Placental epithelial cell (primary cell): ENCODE measurements at places on chromosomes 4 and X. TPM values are rescaled to one million over a fixed set of nuclear protein-coding genes. Genes with fewer than 3 reads are reported as not detected.

AMBN gene
- total RNA-seq, result not detected in 2 replicates

GABRG1 gene
- total RNA-seq, result not detected in 2 replicates

CT83 gene
- total RNA-seq, result not detected in 2 replicates

SLC16A2 gene
- 5.5 and 6.1 TPM in 2 replicates for total RNA-seq

NPY2R gene
- not detected in 2 replicates for total RNA-seq

UCP1 gene
- 0.11 TPM in 1 of 2 replicates, not detected in the other for total RNA-seq

KIT gene
- under 0.01 and 2.0 TPM in 2 replicates for total RNA-seq

FRG2 gene
- not detected in 2 replicates for total RNA-seq

IL2RG gene
- total RNA-seq, result not detected in 2 replicates

MAGEA11 gene
- not detected in 2 replicates for total RNA-seq

MAGIX gene
- 16.3 and 21.6 TPM in 2 replicates for total RNA-seq

HTR2C gene
- under 0.01 TPM in 1 of 2 replicates, not detected in the other for total RNA-seq

SAP30 gene
- total RNA-seq, result 8.0 and 9.0 TPM in 2 replicates

WWC2 gene
- total RNA-seq, result 16.7 and 19.6 TPM in 2 replicates

CPLX1 gene
- total RNA-seq, result not detected in 2 replicates

PDCL2 gene
- total RNA-seq, result not detected in 2 replicates

FAM184B gene
- total RNA-seq, result under 0.01 TPM in 1 of 2 replicates, not detected in the other

DMRTC1B gene
- under 0.01 TPM in 1 of 2 replicates, not detected in the other for total RNA-seq

UNC5C gene
- 0.39 TPM in 1 of 2 replicates, not detected in the other for total RNA-seq

SCML2 gene
- total RNA-seq, result 0.79 and 0.98 TPM in 2 replicates

HPSE gene
- total RNA-seq, result 4.2 and 11.0 TPM in 2 replicates

GPR143 gene
- total RNA-seq, result 5.9 and 17.5 TPM in 2 replicates

S100G gene
- not detected in 2 replicates for total RNA-seq

GABRQ gene
- under 0.01 TPM in 1 of 2 replicates, not detected in the other for total RNA-seq

TMEM184C gene
- total RNA-seq, result 33.0 and 64.3 TPM in 2 replicates

PDGFRA gene
- total RNA-seq, result 0.76 and 2.0 TPM in 2 replicates

FAM133A gene
- 0.79 and 0.87 TPM in 2 replicates for total RNA-seq

FAM149A gene
- 1.5 and 9.0 TPM in 2 replicates for total RNA-seq

GCNA gene
- 2.3 and 4.7 TPM in 2 replicates for total RNA-seq

MXRA5 gene
- total RNA-seq, result 4.6 and 58.1 TPM in 2 replicates

GPR78 gene
- 9.1 and 16.9 TPM in 2 replicates for total RNA-seq

C4orf50 gene
- under 0.01 TPM in 1 of 2 replicates, not detected in the other for total RNA-seq

LNX1 gene
- under 0.01 and 0.22 TPM in 2 replicates for total RNA-seq

NPY1R gene
- total RNA-seq, result not detected in 2 replicates

SULT1B1 gene
- total RNA-seq, result not detected in 2 replicates

SPIN2A gene
- total RNA-seq, result 0.54 and 2.7 TPM in 2 replicates

F11 gene
- total RNA-seq, result not detected in 2 replicates

HDAC8 gene
- total RNA-seq, result 23.6 and 24.7 TPM in 2 replicates

NLGN3 gene
- total RNA-seq, result 0.33 and 0.79 TPM in 2 replicates

RADX gene
- 0.39 and 0.54 TPM in 2 replicates for total RNA-seq

HSFX3 gene
- total RNA-seq, result not detected in 2 replicates

CACNA1F gene
- total RNA-seq, result not detected in 2 replicates

CXCL11 gene
- not detected in 2 replicates for total RNA-seq

LRCH2 gene
- under 0.01 and 0.11 TPM in 2 replicates for total RNA-seq

RNF212 gene
- total RNA-seq, result 1.2 and 1.6 TPM in 2 replicates

TNMD gene
- not detected in 2 replicates for total RNA-seq

SHROOM3 gene
- 11.4 and 43.4 TPM in 2 replicates for total RNA-seq

UVSSA gene
- 14.9 and 18.1 TPM in 2 replicates for total RNA-seq

WDFY3 gene
- 115 and 128 TPM in 2 replicates for total RNA-seq

INPP4B gene
- total RNA-seq, result 4.3 and 11.0 TPM in 2 replicates

HHIP gene
- not detected in 2 replicates for total RNA-seq

ASB12 gene
- not detected in 2 replicates for total RNA-seq

LDB2 gene
- total RNA-seq, result 0.11 TPM in 1 of 2 replicates, not detected in the other

PGAM4 gene
- total RNA-seq, result not detected in 2 replicates

TMPRSS11B gene
- 1.2 and 1.4 TPM in 2 replicates for total RNA-seq
